Mammary epithelial cell (primary cell): ENCODE measurements at places on chromosomes 7 and 10. TPM values are rescaled to one million over a fixed set of nuclear protein-coding genes. Genes with fewer than 3 reads are reported as not detected.

The SKIDA1 gene
- total RNA-seq = 0.16 and 1.3 TPM in 2 replicates

DNA sequence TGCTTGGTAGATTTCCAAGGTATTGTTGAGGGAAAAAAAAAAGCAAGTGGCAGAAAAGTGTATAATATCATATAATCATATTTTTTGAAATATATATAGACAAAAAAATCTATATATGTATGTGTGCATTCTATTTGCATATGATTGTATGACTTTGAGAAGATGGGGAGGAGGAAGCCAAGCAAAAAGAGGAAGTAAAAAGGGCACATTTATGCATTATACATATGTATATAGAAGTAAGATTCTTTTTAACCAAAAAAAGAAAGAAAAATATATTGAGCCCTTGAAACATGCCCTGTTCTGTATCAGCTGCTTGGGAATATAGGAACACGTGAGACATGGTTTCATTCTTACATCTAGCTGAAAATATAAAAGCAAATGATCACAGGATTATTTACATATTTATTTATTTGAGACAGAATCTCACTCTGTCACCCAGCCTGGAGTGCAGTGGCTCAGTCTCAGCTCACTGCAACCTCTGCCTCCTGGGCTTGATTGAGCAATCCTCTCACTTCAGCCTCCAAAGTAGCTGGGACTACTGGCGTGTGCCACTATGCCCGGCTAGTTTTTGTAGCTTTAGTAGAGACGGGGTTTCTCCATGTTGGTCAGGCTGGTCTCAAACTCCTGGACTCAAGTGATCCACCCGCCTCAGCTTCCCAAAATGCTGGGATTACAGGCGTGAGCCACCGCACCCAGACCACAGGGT is 18.0 kb upstream of the SLF2 start:
- DNase-seq = no peak

GRCh38 chr10:77355844-77356243 is 281.8 kb downstream of the KCNMA1 start:
- DNase-seq = peak; percentile 91

GRCh38 chr7:128938544-128939074 is 882 bp downstream of the IRF5 start:
- peak; percentile 30 for DNase-seq

The ADAM22 gene
- total RNA-seq = 0.67 TPM

The ERV3-1 gene
- 4.6 and 5.5 TPM in 2 replicates for total RNA-seq

DNA sequence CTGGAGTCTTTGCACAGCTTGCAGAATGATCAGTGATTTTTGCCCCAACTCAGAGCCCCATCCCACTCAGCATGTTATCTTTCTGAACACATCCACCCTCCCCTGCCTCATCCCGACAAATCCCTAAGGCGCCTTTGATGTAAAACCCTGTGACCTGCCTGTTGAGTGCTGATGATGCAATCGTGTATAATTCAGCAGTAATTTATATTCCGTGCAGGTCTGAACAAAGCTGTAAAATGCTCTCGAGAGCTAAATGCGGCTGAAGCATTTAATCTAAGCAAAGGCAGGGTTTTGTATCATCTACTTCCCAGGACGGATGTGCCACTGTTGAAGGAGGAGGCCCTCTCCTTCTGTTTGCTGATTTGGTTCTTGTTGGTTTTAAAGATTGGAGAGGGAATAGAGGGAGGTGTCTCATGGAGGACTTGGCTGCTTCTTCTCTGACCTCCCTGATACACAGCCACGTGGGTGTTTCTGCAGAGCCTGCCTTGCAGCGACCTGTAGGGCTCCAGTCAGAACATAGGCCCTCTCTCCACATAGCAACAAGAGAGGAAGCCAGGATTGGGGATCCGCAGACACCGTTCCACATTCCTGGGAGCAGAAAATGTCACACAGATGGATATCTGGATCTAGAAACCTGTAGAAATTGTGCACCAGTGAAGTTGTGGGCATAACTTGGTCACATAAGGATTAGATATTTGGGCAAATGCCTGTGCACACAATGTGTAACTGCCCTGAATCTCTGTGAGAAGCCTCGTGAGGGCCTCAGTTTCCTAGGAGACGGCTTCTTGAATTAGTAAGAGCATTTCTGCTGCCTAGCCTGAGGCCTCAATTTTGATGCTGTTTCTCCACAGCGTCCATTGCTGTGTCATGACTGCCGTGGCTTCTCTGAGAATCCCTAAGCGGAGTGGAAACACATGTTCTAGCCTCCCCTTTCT is 90.2 kb upstream of the AGK start:
- peak; percentile 49 for DNase-seq

GRCh38 chr10:103442031-103442461 is 10.1 kb downstream of the CALHM2 start:
- no peak for DNase-seq

DNA sequence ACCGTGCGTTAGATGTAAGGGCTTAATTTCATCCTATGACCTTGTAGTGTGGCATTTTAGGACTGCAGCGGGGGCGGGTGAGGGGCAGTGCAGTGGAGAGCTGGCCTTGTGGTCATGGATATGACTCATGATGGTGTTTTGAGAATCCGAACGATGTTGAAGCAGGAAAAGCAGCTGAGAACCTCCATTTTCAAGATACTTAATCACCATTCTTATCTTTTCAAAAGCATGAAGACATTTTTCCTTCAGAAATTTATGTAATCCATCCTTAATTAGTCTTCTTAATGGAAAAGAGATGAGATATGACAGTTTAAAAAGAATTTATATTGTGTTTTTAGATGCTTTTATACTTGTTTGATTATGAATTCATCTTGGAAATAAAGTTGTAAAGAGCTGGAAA is 9.6 kb downstream of the ATP5F1C start:
- peak; percentile 51 for DNase-seq

The FAM13C gene
- 4.5 TPM for total RNA-seq

GRCh38 chr7:15073301-15073700 is 170.8 kb upstream of the DGKB start:
- DNase-seq = no peak

The CHPF2 gene
- total RNA-seq = 56.3 TPM

DNA sequence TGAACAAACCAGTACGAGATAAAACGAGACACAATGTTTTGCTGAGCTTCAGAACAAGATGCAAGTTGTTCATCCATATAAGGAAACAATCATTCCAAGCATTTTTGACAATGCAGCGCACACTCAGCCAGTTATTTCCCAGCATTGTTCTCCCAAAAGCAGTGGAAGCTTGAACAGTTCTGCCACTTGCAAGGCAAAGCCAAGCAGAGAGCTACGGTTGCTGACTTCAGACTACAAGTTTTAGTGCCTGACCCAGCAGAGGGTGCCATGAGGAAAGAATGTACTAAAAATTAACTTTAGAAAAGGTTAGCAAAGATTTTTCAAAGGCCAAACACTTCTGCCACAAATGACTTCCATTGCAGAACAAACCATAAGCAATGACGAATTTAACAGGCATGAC is 152.5 kb downstream of the SLC25A13 start:
- no peak for DNase-seq

GRCh38 chr7:23022258-23022769 is 8.4 kb upstream of the HYCC1 start:
- peak; percentile 70 for DNase-seq

DNA sequence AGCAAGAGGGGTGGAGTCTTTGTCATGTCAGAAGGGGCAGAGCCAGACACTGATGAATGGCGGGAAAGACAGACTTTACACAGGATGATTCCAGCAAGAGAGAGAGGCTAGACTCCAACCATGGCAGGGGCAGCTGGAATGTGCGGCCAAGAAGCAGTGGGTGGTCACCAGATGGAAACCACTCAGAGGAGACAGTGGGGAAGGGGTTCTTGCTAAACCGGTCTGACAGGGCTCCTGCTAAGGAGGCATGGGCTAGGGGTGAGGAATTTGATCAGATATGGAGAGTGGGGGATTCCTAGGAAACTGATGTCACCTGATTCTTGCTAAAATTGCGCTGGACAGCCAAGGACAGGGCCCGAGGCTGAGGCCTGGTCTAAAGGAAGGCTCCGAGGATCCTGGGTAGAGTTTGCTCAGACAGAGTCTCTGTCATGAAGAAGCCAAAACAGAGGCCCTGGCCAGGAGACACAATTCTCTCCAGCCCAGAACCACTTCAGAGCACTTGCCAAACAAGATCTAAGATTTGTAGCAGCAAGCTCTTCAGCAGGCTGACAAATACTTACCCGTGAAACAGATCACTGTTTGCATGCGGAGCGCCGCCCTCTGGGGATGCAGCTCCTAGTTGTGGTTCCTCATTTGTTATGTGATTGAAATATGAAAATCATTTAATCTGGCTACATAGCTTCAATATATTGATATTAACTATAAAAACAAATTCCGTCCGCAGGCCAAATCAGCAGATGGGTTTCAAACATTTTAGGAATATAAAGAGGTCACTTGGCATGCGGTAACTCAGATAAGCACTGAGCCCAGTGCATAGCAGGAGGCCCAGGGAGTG is 377.0 kb downstream of the TCERG1L start:
- no peak for DNase-seq

- DNase-seq = no peak
Observed at GRCh38 chr7:24908166-24908565, 71.8 kb downstream of the OSBPL3 start.

The TMEM213 gene
- total RNA-seq = not detected in 2 replicates

The STARD3NL gene
- 32.2 TPM for total RNA-seq

DNA sequence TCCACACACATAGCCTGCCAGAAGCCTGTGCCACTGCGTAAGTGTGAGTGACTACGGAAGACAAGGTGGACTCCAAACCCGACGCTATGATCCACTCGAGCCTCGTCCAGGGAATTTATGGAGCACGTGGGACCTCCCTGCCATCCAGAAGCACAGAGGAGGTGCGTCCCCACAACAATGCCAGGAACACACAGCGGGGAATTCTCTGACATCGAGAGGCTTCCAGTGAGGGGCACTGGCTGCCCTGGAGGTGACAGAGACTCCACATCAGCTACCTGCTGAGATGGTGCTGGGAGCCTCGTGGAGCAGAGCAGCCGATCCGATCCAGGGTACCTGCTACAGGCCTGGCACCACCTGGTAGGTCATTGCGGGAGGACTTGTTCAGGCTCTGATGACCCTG is 72.2 kb upstream of the INSIG1 start:
- DNase-seq = no peak

DNA sequence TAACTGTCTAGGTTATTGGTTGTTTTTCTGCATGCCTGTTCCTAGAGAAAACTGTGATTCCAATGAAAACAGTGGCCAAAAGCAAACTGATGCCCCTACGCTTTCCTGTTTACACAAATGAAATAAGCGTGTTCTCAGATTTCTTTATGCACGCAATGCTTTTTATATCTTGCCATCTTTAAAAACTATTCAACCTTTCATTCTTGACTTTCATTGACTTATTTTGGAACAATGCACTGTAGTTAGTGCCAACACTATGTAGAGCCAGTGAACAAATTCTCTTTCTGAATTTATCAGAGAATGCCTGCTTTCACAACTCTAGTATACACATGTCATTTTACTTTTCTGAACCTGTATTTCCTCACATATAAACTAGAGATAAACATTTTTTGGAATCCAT is 86.6 kb downstream of the CABCOCO1 start:
- DNase-seq = no peak

The ATOH7 gene
- not detected in 2 replicates for total RNA-seq

The RPS24 gene
- total RNA-seq = 1,343 and 1,442 TPM in 2 replicates

- no peak for DNase-seq
Observed at GRCh38 chr10:69389827-69390490, 26.8 kb downstream of the TACR2 start.

DNA sequence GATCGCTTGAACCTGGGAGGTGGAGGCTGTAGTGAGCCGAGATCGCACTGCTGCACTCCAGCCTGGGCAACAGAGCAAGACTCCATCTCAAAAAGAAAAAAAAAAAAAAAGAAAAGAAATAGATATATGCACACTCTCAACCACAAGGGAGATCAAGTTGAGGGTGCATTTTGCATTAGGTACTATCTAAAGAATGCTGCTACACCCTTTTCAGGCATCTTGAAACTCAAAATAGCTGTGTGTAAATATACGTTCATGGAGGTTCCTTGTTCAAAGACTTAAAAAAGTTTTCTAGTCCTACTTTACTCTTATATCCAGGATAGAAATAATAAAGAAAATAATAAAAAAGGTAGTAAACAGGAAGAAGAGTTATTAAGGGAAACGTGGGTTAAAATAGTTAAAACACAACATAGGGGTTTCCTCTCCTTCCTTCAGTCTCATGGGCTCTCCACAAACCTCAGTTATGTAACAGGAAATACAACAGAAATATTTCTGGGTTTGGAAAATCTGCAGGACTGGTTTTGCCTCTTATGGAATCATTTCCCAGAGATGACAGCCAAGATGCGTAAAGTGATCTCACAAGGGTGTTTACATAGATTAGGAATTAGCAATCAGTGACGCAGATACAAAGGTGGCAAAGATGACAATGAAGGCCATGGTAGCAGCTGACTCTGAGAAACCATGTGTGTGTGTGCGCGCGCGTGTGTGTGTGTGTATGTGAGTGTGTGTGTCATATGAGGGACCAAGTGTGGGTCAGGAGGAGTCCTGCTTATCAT is 15.1 kb downstream of the STEAP4 start:
- DNase-seq = peak; percentile 96

- DNase-seq = peak; percentile 61
Observed at GRCh38 chr10:4672201-4672600, 153.8 kb upstream of the AKR1E2 start.

GRCh38 chr10:85447690-85448089 is 918.9 kb downstream of the GRID1 start:
- DNase-seq = no peak

The BICC1 gene
- 11.5 and 15.2 TPM in 2 replicates for total RNA-seq

The MSMB gene
- total RNA-seq = not detected in 2 replicates

The LRRD1 gene
- under 0.01 TPM for total RNA-seq

GRCh38 chr10:131068311-131068710 is 243.2 kb downstream of the TCERG1L start:
- no peak for DNase-seq

GRCh38 chr7:42095791-42096190 is 141.2 kb downstream of the GLI3 start:
- no peak for DNase-seq

GRCh38 chr7:103766660-103767059 is 222.8 kb downstream of the RELN start:
- no peak for DNase-seq

GRCh38 chr10:61901829-61902444 is 438 bp downstream of the ARID5B start:
- peak; percentile 48 for DNase-seq

The MYH16 gene
- 1.7 and 3.4 TPM in 2 replicates for total RNA-seq

GRCh38 chr10:103772096-103772845 is 83.1 kb downstream of the SH3PXD2A start:
- DNase-seq = peak; percentile 78

GRCh38 chr7:74290981-74291441 is 1.8 kb downstream of the CLIP2 start:
- no peak for DNase-seq

DNA sequence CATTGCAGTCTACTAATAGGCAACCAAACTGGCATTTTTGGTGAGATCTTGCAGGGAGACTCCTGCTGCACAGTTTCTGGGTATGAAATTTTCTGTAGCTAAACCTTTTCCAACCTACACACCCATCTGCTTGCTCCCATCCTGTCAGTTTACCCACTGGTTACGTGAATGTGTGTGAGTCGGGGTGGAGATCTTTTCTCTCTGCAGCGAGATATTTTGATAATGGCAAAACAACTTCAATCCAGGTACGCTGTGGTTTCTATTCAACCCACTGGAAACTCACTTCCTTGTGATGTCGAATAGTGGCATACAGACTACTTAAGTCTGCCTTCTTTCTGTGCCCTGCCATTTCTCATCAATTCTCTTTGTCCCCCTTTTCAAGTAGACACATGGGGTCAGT is 4.5 kb downstream of the PLEKHA1 start:
- no peak for DNase-seq

The MBL2 gene
- not detected for total RNA-seq

GRCh38 chr10:43209074-43209455 is 57.8 kb downstream of the RASGEF1A start:
- no peak for DNase-seq

- DNase-seq = no peak
Observed at GRCh38 chr7:17307000-17307399, 8.5 kb downstream of the AHR start.

GRCh38 chr10:67629461-67629971 is 66.5 kb downstream of the CTNNA3 start:
- peak; percentile 30 for DNase-seq
